ENCODE measurements at places on chromosomes 5 and 9. TPM values are rescaled to one million over a fixed set of nuclear protein-coding genes. Genes with fewer than 3 reads are reported as not detected.

The S100Z gene
- not detected for total RNA-seq

The C9 gene
- not detected for total RNA-seq

- H3K27ac ChIP-seq = no peak overlapping the region
- H3K36me3 ChIP-seq = no peaks in the 10 kb centered on the region
- no peaks in the 10 kb centered on the region for H3K4me1 ChIP-seq
- no peaks in the 10 kb centered on the region for H3K27me3 ChIP-seq
- DNase-seq = no peak
- no peak overlapping the region for H3K4me3 ChIP-seq
These were observed 208.6 kb downstream of the DRD1 start for GRCh38 chr5:175235251-175235960.

- peaks cover 12% of the 10 kb centered on the region for H3K27me3 ChIP-seq
- no peaks in the 10 kb centered on the region for H3K36me3 ChIP-seq
- no peak overlapping the region for H3K4me3 ChIP-seq
- peak; percentile 65 for DNase-seq
- no peak overlapping the region for H3K27ac ChIP-seq
These were observed 123.5 kb upstream of the COL5A1 start for GRCh38 chr9:134518004-134518606.

- no peak overlapping the region for H3K4me3 ChIP-seq
- H3K27ac ChIP-seq = no peak overlapping the region
- H3K27me3 ChIP-seq = no peaks in the 10 kb centered on the region
- no peaks in the 10 kb centered on the region for H3K36me3 ChIP-seq
These were observed 155.8 kb upstream of the APC start for GRCh38 chr5:112581811-112582320.

DNA sequence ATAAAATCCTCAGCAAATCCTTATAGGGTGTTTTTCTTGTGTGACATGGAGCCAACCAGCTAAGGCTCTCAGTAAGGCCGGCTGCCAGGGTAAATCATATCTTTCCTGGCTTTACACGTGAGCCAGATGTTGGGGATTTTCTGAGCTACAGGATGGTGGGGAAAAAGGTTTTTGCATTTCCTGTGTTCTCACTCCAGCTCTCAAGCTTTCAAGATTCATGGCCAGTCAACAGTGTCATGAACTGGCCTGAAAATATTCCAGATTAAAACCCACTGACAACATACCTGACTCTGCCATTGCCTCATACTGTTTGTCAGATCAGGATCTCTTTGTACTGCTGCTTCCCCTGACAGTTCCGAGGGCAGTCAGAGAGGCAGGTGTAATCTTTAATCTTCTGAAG lies 306.9 kb downstream of the GLIS3 start:
- H3K27me3 ChIP-seq = no peaks in the 10 kb centered on the region
- no peak overlapping the region for H3K4me3 ChIP-seq
- no peaks in the 10 kb centered on the region for H3K4me1 ChIP-seq
- no peak for DNase-seq
- no peaks in the 10 kb centered on the region for H3K36me3 ChIP-seq
- no peak overlapping the region for H3K27ac ChIP-seq

DNA sequence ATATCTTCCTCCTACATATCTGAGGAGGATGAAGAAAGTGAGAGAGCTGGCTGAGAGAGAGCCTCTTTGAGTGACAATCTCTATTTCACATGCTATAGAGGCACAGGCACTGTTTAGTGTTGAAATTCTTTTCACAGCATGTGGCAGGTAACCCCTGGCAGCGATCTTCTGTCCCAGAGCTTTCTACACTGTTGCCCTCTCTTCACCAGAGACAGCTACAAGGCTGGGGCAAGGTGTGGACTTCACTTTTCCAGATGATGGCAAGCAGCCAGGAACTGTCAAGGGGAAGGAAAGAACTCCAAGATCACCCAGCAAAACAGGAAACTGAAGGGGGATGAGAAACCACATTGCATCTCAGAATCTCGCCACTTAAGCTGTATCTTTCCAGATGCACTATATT lies 205.2 kb downstream of the CAAP1 start:
- H3K27me3 ChIP-seq = no peaks in the 10 kb centered on the region
- no peak for DNase-seq
- H3K27ac ChIP-seq = no peak overlapping the region
- no peaks in the 10 kb centered on the region for H3K36me3 ChIP-seq
- H3K4me1 ChIP-seq = no peaks in the 10 kb centered on the region

- peaks cover 27% of the 10 kb centered on the region for H3K4me1 ChIP-seq
- no peaks in the 10 kb centered on the region for H3K27me3 ChIP-seq
- H3K4me3 ChIP-seq = peak overlapping the region; percentile 39
- no peaks in the 10 kb centered on the region for H3K36me3 ChIP-seq
- DNase-seq = no peak
- H3K27ac ChIP-seq = peak overlapping the region; percentile 44
These were observed 147.1 kb downstream of the ZNF608 start for GRCh38 chr5:124599028-124599973.

DNA sequence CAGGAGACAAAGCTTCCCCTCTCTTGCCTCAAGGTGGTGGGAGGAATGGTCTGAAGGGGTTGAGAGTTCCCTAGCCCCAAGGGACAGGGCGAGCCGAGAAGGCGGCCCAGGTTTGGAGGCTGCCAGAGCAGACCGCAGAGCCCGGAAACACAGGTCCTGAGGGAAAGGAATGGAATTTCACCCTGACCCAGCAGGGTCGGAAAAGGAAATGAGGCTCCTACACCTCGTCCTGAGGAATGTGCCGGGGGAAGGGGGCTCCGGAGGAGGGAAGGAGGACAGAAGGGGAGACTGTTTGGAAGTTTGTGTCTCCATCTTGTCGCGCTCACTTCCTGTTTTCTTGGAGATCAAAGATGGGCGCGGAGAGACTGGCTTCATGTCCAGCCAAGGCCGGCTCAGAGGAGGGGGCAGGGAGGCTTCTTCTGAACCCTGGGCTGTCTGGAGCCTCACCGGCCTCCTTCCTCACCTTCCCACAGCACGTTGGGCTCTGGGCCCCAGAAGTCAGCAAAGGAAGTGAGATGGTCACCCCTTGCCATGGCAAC lies 9.6 kb downstream of the ENG start:
- H3K36me3 ChIP-seq = no peaks in the 10 kb centered on the region
- peak; percentile 76 for DNase-seq
- H3K4me1 ChIP-seq = peaks cover 6% of the 10 kb centered on the region
- H3K4me3 ChIP-seq = peak overlapping the region; percentile 74
- no peaks in the 10 kb centered on the region for H3K27me3 ChIP-seq

DNA sequence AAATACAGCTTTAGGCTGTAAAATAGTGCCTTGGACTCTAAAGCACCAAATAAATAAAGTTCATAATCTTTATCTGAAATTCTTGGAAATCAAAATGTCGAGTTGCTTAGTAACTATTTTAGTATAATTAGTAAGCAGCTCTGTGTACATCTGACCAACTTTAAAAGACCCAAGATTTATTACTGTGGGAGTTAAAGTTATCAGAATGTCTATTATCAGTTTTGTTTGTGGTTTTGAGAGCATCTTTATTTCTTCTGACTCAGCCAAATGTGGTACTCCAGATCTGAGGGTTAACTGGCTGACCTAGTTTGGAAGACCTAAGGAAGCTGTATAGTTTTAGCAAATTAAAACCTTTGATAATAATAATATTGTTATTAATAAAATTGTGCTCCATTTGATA lies 81.2 kb downstream of the PRLR start:
- DNase-seq = no peak
- H3K4me3 ChIP-seq = no peak overlapping the region
- H3K27ac ChIP-seq = no peak overlapping the region
- H3K27me3 ChIP-seq = no peaks in the 10 kb centered on the region
- H3K36me3 ChIP-seq = no peaks in the 10 kb centered on the region

DNA sequence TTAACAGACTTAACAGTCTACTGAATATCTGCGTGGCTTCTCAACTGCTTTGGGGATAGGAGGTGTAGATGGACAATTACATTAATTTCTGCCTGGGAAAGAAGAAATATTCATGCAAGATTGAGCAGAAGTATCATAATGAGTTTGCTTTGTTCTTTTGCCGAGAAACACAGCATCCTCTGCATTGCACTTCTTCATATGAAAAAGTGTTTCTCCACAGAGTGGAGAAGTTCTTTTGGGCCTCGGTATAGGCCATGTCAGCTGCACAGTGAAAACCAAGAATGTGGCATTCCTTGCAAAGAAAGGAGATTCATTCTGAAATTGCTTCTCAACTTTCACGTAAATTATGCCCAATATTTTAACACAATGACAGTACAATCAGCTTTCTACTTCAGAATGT lies 17.6 kb upstream of the SNX2 start:
- H3K4me3 ChIP-seq = no peak overlapping the region
- H3K27me3 ChIP-seq = no peaks in the 10 kb centered on the region
- DNase-seq = no peak
- H3K4me1 ChIP-seq = no peaks in the 10 kb centered on the region
- H3K36me3 ChIP-seq = no peaks in the 10 kb centered on the region

DNA sequence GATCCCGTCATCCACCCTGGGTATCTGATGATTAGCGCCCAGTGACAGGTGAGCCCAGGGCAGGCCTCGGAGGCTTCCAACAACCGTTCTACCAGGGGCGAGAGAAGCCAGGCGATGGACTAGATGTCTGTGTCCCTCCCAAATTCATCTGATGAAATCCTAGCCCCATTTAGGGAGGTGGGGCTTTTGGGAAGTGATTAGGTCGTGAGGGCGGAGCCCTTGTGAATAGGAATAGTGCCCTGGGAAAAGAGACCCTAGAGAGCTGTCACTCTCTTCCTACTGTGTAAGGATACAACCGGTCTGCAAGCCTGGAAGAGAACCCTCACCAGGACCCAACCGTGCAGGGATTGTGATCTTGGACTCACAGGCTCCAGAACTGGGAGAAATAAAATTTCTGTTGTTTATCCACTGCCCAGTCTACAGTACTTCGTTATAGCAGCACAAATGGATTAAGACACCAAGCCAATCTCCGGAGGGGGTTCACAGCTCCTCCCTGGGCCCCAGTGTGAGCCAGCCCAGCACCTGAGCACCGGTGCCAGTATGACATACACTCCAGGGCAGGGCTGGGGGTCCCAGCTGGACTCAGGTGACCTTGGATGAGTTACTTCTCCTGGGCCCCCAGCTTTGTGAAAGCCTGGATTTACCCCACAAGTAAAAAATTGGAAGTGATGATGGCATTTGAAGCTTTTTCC lies 162.2 kb downstream of the DAB2IP start:
- no peak overlapping the region for H3K27ac ChIP-seq
- no peak for DNase-seq
- H3K36me3 ChIP-seq = no peaks in the 10 kb centered on the region
- H3K4me3 ChIP-seq = no peak overlapping the region
- no peaks in the 10 kb centered on the region for H3K4me1 ChIP-seq

- no peak overlapping the region for H3K27ac ChIP-seq
- no peaks in the 10 kb centered on the region for H3K36me3 ChIP-seq
- no peaks in the 10 kb centered on the region for H3K27me3 ChIP-seq
- no peak overlapping the region for H3K4me3 ChIP-seq
- no peak for DNase-seq
- H3K4me1 ChIP-seq = no peaks in the 10 kb centered on the region
These were observed 217.1 kb downstream of the TRIM32 start for GRCh38 chr9:116904165-116904564.

GRCh38 chr9:97072285-97072776 lies 33.4 kb upstream of the CTSV start:
- peaks cover 31% of the 10 kb centered on the region for H3K27me3 ChIP-seq
- no peak overlapping the region for H3K4me3 ChIP-seq
- no peak overlapping the region for H3K27ac ChIP-seq
- H3K36me3 ChIP-seq = no peaks in the 10 kb centered on the region
- DNase-seq = no peak

- H3K27me3 ChIP-seq = no peaks in the 10 kb centered on the region
These were observed 26.2 kb downstream of the PTCD2 start for GRCh38 chr5:72346398-72346797.

- H3K36me3 ChIP-seq = no peaks in the 10 kb centered on the region
- H3K4me1 ChIP-seq = no peaks in the 10 kb centered on the region
- H3K27me3 ChIP-seq = no peaks in the 10 kb centered on the region
- no peak for DNase-seq
- no peak overlapping the region for H3K27ac ChIP-seq
- H3K4me3 ChIP-seq = no peak overlapping the region
These were observed 38.8 kb downstream of the MRPL36 start for GRCh38 chr5:1760656-1761452.

- no peak overlapping the region for H3K27ac ChIP-seq
- H3K4me1 ChIP-seq = no peaks in the 10 kb centered on the region
- no peak for DNase-seq
- H3K27me3 ChIP-seq = no peaks in the 10 kb centered on the region
- H3K36me3 ChIP-seq = no peaks in the 10 kb centered on the region
- no peak overlapping the region for H3K4me3 ChIP-seq
These were observed 91.8 kb upstream of the OR13F1 start for GRCh38 chr9:104412238-104412637.

GRCh38 chr5:20276061-20276958 lies 288.3 kb upstream of the CDH18 start:
- no peaks in the 10 kb centered on the region for H3K36me3 ChIP-seq
- H3K27me3 ChIP-seq = no peaks in the 10 kb centered on the region
- peak; percentile 23 for DNase-seq
- H3K4me1 ChIP-seq = no peaks in the 10 kb centered on the region
- no peak overlapping the region for H3K4me3 ChIP-seq

DNA sequence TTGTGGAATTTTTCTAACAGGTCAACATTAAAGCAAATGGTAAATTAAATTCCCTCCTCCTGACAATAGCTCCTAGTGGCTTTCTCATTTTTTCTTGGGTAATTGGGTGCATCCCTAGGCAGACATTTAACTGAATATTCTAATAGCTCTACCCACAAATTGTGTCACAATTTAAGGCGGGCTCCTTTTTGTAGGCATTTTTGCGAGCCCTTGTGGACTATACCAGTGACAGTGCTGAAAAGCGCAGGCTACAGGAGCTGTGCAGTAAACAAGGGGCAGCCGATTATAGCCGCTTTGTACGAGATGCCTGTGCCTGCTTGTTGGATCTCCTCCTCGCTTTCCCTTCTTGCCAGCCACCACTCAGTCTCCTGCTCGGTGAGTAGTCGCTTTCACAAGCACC lies 20.0 kb downstream of the MTRR start:
- no peaks in the 10 kb centered on the region for H3K4me1 ChIP-seq
- H3K4me3 ChIP-seq = no peak overlapping the region
- H3K27me3 ChIP-seq = no peaks in the 10 kb centered on the region
- peaks cover 11% of the 10 kb centered on the region for H3K36me3 ChIP-seq
- H3K27ac ChIP-seq = no peak overlapping the region

DNA sequence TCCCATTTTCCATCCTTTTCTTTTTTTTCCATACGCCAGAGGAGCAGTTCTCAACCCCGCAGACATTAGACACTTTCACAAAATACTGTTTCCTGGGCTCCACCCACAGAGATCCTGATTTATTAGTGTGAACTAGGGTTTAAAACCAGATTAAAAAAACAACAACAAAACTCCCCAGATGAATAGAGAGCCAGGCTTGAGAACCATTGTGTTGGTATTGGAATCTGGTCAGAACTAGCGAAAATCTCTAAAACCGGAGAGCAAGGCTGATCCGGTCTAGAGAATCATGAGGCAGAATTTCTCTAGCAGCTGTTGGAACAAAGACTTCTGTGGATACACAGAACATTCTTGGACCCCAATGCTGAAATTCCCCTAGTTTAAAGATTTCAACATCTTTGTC lies 173.0 kb downstream of the PCSK1 start:
- H3K27ac ChIP-seq = no peak overlapping the region
- H3K4me1 ChIP-seq = peaks cover 8% of the 10 kb centered on the region
- no peak overlapping the region for H3K4me3 ChIP-seq

All from psoas muscle (tissue), 8 donors.